ENCODE measurements at places on chromosomes 12 and 14. TPM values are rescaled to one million over a fixed set of nuclear protein-coding genes. Genes with fewer than 3 reads are reported as not detected.

DNA sequence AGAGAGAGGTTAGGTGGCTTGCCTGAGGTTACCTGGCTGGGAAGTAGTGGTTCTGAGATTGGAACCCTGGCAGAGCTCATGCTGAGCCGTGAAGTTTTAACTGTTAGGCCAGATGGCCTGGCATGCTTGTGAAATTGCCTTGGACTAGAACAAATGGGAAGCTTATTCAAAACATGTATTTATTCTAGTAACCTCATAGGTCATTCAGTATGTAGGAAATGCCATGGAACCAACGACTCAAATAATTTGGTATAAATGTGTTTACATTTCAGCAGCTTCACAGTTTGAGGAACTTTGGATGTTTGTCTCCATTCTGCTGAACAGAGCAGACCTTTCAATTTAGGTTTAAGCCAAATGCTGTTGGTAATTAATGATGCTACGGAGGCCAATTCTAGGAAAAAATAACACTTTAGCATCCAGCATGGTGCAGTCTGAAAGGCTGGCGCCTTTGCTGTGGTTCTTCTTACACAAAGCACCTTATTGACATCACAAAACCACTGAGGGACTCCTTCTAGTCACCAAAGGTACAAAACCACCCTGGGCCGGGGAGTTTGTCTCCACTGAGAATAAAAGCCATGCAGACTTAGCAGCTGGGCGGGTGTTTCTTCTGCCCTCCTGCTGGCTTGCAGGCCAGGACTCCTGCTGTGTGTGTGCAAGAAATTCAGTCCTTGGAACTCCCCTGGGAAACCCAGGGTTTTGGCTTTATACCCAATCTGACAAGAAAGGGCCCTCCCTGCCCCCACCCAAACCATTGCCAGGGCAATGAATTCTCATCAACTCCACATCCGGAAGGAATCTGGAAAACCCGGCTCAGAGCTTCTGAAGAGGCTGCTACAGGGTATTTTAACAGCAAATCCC, 64.2 kb downstream of the ELK3 start:
- H3K4me3 ChIP-seq: no peak overlapping the region
- peaks cover 24% of the 10 kb centered on the region for H3K36me3 ChIP-seq
- no peaks in the 10 kb centered on the region for H3K27me3 ChIP-seq
- H3K4me1 ChIP-seq: no peaks in the 10 kb centered on the region
- no peak for DNase-seq

GRCh38 chr12:12138203-12139154, 67.7 kb downstream of the BCL2L14 start:
- no peaks in the 10 kb centered on the region for H3K4me1 ChIP-seq
- H3K4me3 ChIP-seq: no peak overlapping the region
- H3K27me3 ChIP-seq: no peaks in the 10 kb centered on the region
- no peaks in the 10 kb centered on the region for H3K36me3 ChIP-seq

- no peak overlapping the region for H3K27ac ChIP-seq
- H3K27me3 ChIP-seq: peaks cover 19% of the 10 kb centered on the region
- H3K4me1 ChIP-seq: no peaks in the 10 kb centered on the region
Observed at GRCh38 chr14:100816286-100816949, 9.5 kb upstream of the MEG3 start.

DNA sequence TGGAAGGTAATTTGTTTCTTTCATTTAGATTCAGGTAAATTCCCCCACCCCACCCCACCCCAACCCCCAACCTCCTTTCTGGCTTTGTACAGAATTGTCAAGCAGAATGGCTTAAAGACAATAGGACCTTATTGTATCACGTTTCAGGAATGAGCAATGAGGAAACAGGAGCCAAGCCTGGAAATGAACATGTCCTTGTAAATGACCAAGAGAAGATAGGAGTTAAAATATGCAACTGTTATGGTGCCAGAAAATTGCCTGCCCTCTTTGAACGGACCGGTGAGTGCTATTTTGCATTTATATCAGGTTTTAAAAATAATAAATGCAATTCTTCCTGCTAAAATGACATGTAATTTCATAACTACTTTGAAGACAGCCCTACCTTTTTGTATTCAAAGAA, 141.6 kb upstream of the PELI2 start:
- no peaks in the 10 kb centered on the region for H3K27me3 ChIP-seq
- DNase-seq: peak; percentile 33
- H3K27ac ChIP-seq: no peak overlapping the region

The GNG2 gene
- 6.8 TPM for total RNA-seq

- 0 out of 2 replicates have a peak, but pooled peaks cover 3% of the 10 kb centered on the region for H3K27me3 ChIP-seq
- DNase-seq: peak; percentile 53
- H3K4me1 ChIP-seq: no peaks in the 10 kb centered on the region
- H3K4me3 ChIP-seq: no peak overlapping the region
- no peaks in the 10 kb centered on the region for H3K36me3 ChIP-seq
Observed at GRCh38 chr12:40248585-40249297, 23.9 kb downstream of the LRRK2 start.

The BATF gene
- total RNA-seq: not detected

The PLEKHG7 gene
- total RNA-seq: not detected

DNA sequence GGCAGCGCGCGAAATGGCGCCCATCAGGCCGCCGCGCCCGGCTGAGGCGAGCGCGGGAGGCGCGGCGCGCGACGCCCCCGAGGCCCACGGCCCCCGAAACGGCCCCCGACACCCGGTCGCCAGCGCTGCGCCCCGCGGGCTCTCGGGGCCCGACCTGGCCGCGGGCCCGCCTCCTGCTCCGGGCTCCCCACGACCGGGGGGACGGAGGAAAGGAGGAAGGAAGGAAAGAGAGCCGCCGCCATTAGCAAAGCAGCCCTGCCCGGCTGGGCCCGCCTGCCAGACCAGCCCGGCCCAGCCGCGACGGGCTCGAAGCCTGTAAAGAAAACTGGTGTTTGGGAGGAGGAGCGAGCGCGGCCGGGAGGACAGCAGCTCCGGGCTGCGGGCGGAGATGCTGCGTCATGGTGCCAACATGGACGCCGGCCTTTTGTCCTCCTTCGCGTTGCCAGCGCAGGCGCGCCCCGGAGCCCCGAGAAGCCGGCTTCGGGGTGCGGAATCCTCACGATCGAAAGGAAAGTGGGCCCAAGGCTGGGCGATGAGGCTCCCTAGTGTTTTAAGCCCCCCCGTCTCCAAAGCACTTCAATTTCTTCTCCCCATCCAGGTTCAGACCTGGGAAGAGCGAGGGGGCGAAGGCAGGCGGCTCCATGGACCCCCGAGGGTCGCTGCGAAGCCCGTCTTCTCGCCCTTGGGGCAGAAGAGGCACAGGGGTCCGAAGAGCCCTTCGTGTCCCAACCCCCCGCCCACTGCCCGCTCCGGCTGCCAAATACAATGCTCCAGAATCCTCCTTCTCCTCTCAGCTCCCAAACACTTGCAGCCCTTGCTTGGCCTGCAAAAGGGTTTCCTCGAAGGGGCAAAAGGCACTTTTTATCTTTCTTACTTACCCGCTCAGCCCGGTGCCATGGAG, 2.9 kb upstream of the SETD1B start:
- no peaks in the 10 kb centered on the region for H3K36me3 ChIP-seq
- peak overlapping the region; percentile 99 for H3K27ac ChIP-seq
- H3K27me3 ChIP-seq: no peaks in the 10 kb centered on the region
- DNase-seq: peak; percentile 71
- peak overlapping the region; percentile 80 for H3K4me3 ChIP-seq

- no peaks in the 10 kb centered on the region for H3K4me1 ChIP-seq
- no peaks in the 10 kb centered on the region for H3K27me3 ChIP-seq
- DNase-seq: no peak
- no peak overlapping the region for H3K4me3 ChIP-seq
Observed at GRCh38 chr12:24360461-24360860, 411.0 kb upstream of the SOX5 start.

GRCh38 chr14:61322011-61322798, 826 bp downstream of the PRKCH start:
- H3K4me1 ChIP-seq: peaks cover 23% of the 10 kb centered on the region
- no peaks in the 10 kb centered on the region for H3K36me3 ChIP-seq
- peak overlapping the region; percentile 44 for H3K27ac ChIP-seq
- H3K27me3 ChIP-seq: no peaks in the 10 kb centered on the region
- DNase-seq: peak; percentile 85

The RHOJ gene
- total RNA-seq: not detected

DNA sequence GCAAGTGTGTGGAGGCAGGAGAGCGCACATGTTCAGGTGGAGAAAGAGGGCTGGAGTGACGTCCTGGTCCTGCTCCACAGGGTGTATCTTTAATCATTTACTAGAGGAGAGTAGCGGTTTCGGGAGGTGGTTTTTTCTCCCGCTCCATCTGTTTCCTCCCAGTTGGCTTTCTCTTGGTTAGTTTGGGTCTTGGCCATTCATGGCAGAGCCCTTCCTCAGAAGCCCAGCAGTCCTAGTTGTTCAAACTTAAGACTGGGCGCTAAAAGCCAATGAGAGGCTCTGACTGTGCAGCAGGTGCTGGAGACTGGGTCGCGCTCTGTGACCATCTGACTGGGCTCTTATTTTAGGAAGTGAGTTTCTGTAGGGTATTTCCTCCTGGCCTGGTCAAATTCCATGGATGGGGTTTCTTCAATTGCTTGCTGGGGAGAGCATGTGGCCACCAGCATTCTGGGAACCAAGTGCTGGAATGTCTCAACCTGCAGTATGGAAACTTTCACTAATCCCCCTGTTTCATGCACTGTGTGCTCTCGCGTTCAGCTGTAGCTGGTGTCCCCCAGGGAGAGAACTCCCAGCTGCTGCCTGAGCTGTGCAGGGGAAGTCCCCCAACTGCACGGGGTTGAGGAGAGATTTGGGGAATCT, 27.4 kb upstream of the TSPAN9 start:
- H3K4me1 ChIP-seq: no peaks in the 10 kb centered on the region
- H3K27me3 ChIP-seq: no peaks in the 10 kb centered on the region
- no peak overlapping the region for H3K27ac ChIP-seq
- DNase-seq: no peak

DNA sequence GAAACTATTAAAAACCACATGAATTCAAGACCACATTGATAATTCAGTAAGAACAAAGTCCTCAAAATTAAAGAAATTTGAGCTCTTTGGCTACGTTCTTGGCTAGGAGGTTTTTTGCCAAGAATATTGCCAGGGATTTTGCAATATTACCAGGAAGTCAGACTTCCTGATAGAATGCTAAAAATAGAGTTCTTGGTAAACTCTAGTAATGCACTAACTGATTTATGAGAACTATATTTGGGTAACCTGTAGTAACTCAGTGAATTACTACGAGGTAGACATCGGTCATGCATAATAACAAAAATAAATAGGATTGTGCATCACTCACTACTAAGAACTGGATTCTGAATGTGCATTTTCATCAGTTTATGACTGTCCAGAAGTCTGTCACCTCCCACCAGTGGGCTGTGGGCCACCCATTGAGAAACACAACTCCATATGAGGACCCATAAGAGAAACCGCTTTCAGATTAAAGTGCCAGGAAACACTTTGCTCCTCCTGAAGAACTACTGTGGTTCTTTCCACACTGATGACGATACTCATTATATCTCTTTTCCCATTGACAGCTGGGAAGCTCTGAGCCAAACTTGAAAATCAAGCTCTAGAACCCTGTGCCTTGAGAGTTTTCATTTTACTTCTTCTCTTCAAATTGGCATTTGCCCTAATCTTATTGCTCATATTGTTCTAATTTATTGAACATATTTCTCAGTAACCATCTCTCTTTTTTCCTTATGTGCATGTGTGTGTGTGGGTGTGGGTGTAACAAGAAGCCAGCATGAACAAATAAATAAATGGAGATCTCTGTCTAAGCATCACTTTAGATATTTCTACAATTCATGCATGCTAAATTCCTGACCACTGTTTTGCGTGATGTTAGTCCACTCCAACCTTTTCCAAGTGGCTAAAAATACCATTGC, 116.6 kb downstream of the BCL11B start:
- H3K36me3 ChIP-seq: no peaks in the 10 kb centered on the region
- no peaks in the 10 kb centered on the region for H3K4me1 ChIP-seq
- no peak overlapping the region for H3K27ac ChIP-seq
- H3K4me3 ChIP-seq: no peak overlapping the region

The PRKCH gene
- total RNA-seq: 80.8 TPM

- no peak overlapping the region for H3K27ac ChIP-seq
- DNase-seq: no peak
- no peaks in the 10 kb centered on the region for H3K27me3 ChIP-seq
- H3K36me3 ChIP-seq: no peaks in the 10 kb centered on the region
- no peak overlapping the region for H3K4me3 ChIP-seq
Observed at GRCh38 chr12:68229956-68230355, 4.3 kb upstream of the IL26 start.

- no peak overlapping the region for H3K4me3 ChIP-seq
- no peak for DNase-seq
- H3K27ac ChIP-seq: no peak overlapping the region
- no peaks in the 10 kb centered on the region for H3K4me1 ChIP-seq
Observed at GRCh38 chr12:72102150-72102549, 163.5 kb downstream of the TPH2 start.

DNA sequence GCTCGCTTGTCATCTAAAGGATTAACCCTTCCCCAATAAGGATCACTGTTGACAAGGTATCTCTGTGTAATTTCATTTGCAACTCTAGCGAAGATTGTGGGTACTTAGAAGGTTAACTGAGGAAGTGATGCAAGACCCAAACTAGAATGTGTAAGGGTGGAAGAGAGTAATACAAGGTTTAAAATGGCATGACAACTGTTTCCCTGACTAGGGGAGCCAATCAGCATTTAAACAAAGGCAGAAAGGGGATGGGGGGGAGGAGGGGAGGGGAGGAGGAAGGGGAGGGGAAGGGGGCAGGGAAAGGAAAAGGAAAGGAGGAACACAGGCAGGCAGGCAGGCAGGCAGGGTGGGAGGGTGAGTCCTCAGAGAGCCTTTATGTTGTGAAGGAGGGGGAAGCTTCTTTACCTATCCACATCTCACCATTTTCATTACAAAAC, 31.1 kb downstream of the NRDE2 start:
- peaks cover 26% of the 10 kb centered on the region for H3K36me3 ChIP-seq
- H3K27ac ChIP-seq: no peak overlapping the region
- H3K27me3 ChIP-seq: no peaks in the 10 kb centered on the region
- DNase-seq: no peak

GRCh38 chr14:90808759-90809529, 7.3 kb downstream of the TTC7B start:
- no peaks in the 10 kb centered on the region for H3K4me1 ChIP-seq
- H3K4me3 ChIP-seq: no peak overlapping the region
- H3K36me3 ChIP-seq: no peaks in the 10 kb centered on the region
- H3K27ac ChIP-seq: no peak overlapping the region
- H3K27me3 ChIP-seq: no peaks in the 10 kb centered on the region

The IAPP gene
- not detected for total RNA-seq

GRCh38 chr14:54815016-54815415, 87.6 kb downstream of the GCH1 start:
- H3K27ac ChIP-seq: no peak overlapping the region
- H3K4me3 ChIP-seq: no peak overlapping the region
- peak; percentile 77 for DNase-seq
- H3K27me3 ChIP-seq: no peaks in the 10 kb centered on the region
- H3K36me3 ChIP-seq: no peaks in the 10 kb centered on the region
